ENCODE measurements at places on chromosomes 6 and 20.

DNA sequence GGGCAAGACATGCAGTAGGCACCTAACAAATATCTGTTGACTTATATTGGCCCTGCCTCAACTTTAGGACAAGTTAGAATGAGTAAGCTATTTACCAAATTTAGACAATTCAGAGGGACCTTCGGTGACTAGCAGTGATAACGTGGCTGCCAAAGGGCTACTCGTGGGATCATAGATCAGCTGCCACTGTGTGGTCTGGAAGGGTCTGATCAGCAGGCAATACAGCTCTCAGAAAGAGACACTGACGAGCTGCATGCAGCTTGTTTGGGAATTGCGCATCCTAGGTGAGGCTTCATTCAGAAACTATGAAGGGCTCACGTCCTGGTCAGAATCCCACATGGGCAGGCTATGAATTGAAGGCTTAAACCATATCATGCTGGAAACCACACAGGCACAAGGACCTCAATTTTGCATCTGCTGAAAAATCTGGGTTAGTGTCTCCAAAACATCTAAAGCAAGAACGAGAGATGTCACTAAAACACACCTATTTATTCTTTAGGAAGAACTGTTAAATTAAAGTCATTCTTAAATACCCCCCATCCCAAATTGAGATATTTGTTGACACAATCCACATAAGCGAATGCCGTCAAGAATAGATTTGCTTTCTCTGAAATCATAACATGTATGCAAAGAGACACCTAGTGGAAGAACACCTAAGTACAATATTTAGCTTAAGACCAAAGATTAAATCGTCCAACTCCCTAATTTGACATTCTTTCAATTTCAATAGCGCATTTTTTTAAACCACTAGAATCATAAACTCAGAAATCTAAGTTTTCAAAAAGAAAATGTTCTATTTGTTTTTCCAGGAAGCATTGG is 79.6 kb downstream of the IPCEF1 start:
- peak; percentile 61 for DNase-seq

DNA sequence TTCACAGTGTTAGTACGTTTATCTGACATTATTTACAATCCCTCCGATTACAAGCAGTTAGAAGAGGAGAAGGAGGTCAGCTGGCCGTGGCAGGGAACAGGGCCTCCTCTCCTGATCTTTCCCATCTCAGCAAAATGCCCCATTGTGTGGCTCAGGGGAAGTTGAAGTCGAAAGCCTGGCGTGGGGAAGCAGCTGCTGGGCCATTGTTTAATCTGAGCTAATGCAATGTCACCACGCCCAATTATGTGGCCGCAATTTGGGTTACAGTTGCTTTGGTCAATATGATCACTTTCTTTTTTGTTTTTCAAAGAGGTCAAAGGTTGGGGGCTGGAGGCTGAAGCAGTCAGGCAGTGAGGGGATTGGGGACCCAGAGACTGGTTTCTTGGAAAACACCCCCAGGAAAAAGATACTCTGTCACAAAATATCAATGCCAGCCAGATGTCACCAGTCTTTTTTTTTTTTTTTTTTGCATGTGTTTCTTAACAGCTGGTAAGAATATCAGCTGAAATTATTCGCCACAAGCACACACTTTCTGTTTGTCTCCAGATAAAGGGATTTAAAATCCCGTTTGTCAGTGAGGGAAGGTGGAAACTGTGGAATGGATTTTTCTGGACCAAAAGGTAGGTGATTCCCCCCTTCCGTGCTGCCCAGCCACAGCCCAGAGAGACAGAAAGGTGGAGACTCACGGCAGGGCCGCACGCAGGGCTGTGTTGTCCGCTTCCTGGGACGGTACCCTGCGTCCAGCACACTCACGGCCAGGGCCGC is 24.6 kb downstream of the DLL1 start:
- DNase-seq: no peak

DNA sequence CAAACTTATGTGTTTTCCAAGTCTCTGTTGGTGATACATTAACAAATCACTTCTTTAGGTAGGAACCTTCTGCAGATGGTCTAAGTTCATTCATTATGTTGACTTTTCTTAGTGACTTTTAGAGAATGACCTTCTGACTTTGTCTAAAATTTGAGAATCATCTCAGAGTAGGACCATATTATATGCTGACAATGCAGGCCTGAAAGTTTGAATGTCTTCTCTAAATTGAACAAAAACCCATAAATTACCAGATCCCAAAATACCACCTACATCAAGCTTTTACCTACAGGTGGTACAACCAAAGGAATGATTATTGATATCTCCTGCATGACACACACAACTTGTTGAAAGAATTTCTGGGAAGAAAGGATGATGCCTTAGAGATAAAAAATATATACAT is 191.5 kb downstream of the SOD2 start:
- no peak for DNase-seq

GRCh38 chr6:137013738-137014602 is 30.8 kb downstream of the IL20RA start:
- DNase-seq: peak; percentile 65

- DNase-seq: no peak
Measured at GRCh38 chr20:35215066-35215956, 11.2 kb upstream of the MMP24 start.

DNA sequence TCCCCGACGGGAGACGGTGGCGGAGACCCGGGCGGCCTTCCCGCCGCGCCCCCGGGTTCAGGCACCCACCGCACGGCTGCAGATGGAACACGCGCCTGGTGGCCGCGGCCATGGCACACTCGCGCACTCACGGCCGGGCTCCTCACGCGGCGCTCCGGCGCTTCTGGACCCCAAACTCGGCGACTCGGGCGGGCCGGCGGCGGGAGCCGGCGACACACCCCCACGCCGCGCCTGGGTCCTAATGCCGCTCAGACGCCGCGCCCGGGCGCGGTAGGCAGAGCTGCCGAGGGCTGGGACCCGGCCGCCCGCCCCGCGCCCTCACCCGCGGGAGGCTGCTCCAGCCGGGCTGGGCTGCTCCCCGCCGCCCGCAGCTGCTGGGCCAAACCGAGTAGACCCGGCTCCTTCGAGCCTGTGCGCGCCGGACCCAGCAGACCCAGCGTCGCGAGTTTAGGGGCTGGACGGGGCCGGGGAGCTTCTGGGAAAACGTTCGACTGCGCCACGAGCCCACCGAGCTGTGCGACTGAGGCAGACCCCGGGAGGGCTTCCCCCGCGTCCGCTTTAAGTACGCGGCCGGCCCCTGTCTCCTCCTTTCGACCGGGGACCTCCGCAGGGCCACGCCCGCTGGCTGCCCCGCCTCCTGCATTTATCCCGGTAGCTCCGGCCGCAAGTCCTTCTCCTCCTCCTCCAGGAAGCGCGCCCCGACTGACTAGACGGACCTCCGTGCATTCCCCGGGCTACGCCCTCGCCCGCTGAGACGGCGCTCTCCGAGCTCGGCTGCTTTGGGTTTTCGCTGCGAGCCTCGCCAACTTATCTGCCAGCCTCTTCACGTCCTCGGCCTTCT is at the start of gene SLC4A11:
TSS of gene SLC4A11 (minus strand) at position 165 of the 841 bp plus-strand sequence. CDS start at position 112, 53 bp downstream.
- DNase-seq: peak; percentile 70

DNA sequence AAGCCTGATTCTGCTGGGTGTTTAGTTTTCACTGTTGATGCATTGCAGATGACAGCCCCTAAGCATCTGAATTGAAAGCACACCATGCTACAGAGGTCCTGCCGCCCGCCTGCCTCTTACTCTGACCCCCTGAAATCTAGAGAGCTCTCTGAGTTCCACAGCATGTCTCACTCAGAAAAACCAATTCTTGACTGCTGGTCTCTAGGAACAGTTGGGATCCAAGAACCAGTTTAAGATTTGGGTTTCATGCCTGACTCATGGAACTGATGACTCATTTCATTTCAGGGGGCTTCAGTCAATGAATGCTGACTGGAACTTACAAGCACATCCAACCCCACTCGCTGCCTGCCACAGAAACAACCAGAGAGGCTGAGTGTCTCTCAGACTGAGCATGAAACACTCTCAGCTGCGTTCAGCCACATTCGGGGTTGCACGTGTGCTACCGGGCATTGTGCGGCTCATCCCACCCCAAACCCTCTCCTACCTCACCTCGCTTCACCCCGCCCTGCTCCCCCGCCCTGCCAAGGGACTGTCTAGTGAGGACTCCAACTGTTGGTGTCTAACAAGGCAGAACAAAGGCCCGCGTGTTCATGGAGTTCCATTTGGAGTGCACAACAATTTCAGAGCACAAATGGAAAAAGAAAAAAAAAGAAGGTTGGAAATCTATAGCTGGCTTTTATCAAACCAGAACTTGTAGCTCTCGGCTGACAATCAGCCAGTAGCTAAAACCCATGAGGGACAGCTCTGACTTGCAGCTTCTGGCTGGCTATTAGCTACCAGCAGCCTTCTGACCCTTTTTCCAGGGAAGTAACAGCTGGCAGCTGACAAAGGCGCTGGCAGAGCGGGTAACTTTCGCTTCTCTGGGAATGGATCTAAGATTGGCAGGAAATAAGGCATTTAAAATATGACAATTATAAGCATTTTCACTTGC is 20.0 kb upstream of the TRAF3IP2 start:
- DNase-seq: peak; percentile 51

DNA sequence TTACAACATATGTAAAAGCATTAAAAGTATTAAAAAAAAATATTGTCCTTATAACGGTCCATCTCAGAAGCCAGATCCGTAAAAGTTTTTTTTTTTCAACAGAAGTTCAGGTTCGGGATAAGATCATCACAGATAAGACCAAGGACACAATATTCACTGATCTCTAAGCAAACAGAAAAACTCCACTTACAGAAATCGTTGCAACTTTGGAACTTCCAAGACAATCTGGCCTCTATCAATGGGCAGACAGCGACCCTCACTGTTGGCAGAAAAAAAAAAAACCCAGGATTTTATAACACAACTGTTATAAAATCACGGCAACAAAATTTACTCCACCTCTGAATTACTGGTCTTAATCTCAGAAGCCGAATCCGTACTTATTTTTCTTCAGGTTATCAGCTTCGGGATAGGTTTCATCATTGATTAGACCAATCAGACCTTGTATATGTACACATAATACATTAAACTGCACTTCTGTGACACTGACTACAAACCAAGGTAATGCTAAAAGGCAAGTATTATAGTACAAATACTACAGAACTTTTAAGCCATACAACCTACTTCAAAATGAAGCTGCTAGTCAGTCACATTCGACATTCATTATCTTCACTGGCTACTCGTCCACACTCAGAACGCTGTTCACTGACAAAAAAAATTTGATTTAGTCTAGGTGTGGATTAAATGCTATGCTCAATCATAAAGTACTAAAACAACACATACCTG is 34.7 kb upstream of the SYNCRIP start:
- DNase-seq: peak; percentile 51

DNA sequence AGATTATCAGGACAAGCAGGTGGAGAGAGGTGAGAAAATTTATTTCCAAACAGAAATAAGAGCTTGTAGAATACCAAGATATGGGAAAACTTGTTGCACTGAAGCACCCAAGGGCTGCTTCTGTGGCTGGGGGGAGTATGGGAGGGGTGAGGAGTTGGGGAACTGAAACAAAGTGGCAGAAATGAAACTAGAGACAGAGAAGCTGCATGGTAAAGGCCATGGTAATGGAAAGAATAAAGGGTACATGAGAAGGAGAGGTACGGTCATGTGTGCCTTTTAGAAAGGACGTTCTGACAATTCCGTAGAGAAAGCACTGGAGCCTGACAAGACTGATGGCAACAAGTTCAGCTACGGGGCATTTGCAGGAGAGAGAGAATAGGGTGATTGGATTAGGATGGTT is 51.6 kb upstream of the RIN2 start:
- DNase-seq: no peak

- no peak for DNase-seq
Measured at GRCh38 chr6:97064578-97064977, 140.1 kb downstream of the KLHL32 start.

GRCh38 chr6:149235130-149235561 is 82.4 kb upstream of the TAB2 start:
- DNase-seq: peak; percentile 94

DNA sequence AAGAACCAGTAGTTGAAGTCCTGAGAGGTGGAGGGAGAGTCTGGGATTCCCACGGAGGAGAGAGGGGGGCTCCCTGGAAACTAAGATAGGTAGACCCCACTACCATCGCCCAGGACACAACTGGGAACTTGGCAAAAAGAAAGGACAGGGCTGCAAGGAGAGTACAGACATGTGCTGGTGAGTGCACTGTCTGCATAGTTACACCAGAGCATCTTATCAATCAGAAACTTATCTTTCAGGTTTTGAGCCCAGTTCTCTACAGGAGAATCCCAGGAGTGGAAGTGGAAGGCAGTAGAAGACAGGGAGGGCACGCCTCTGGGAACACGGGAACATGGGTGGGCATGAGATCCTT is 12.2 kb downstream of the NFKBIL1 start:
- no peak for DNase-seq

GRCh38 chr6:45388328-45388727 is 10.6 kb upstream of the SUPT3H start:
- DNase-seq: peak; percentile 21

- DNase-seq: no peak
Measured at GRCh38 chr6:73293331-73293730, 30.3 kb upstream of the KHDC1 start.

GRCh38 chr20:46895906-46896242 is 1.2 kb downstream of the EYA2 start:
- DNase-seq: no peak

GRCh38 chr20:25592135-25592852 is 7.0 kb upstream of the NINL start:
- DNase-seq: no peak

DNA sequence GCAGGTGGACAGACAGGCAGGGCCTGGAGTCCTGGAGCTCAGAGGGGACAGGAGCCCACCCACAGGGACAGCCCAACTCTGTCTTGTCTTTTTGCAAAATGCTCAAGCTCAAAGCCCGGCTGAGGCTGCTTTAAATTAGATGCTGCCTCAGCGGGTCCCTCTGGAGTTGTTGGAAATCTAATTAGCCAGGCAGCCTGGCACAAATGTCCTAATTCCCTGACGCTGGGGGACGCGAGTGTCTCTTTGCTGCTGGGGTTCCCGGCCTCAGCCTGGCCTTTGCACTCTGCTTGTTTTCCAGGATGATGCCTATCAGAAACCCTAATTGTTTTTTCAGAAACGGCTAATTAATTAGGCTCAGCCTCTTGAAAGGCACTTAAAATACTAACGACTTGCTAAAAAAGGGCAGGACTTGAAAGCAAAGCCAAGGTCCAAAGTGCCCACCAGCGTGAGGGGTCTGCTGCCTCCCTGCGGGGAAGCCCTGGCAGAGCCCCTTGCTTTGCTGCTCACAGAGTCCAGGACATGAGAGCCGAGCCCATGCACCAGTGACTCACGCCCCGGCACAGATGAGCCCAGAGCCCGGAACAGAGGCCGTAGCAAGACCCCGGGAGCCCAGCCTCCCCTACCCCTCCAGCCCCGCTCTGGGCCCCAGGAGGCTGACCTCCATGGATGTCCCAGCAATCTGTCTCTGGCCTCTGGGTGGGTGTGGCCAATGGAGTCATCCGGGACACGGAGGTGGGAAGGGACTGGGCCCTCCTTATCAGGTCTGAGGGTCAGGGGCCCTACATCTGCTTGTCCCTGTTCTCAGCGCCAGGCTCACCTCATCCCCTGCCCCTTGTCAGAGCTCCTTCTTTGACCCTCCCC is 46.0 kb upstream of the BHLHE23 start:
- DNase-seq: no peak

GRCh38 chr6:134535831-134536230 is 217.9 kb upstream of the SGK1 start:
- no peak for DNase-seq

GRCh38 chr6:125789576-125790357 is 993 bp upstream of the NCOA7 start:
- DNase-seq: peak; percentile 59

Measured in cardiac fibroblast (primary cell).